Fibroblast of lung (primary cell): ENCODE measurements at places on chromosomes 3 and 15.

- no peaks in the 10 kb centered on the region for H3K27me3 ChIP-seq
- H3K4me3 ChIP-seq: no peak overlapping the region
- H3K36me3 ChIP-seq: no peaks in the 10 kb centered on the region
- no peaks in the 10 kb centered on the region for H3K4me1 ChIP-seq
- DNase-seq: no peak
Measured at GRCh38 chr15:28871168-28871567, 14.6 kb upstream of the APBA2 start.

GRCh38 chr3:46928282-46928681, 48.3 kb downstream of the CCDC12 start:
- no peaks in the 10 kb centered on the region for H3K27me3 ChIP-seq
- no peak for DNase-seq
- no peak overlapping the region for H3K27ac ChIP-seq
- peaks cover 13% of the 10 kb centered on the region for H3K36me3 ChIP-seq
- H3K4me3 ChIP-seq: no peak overlapping the region

GRCh38 chr3:135997554-135998320, 32.2 kb downstream of the PPP2R3A start:
- H3K27ac ChIP-seq: no peak overlapping the region
- no peak overlapping the region for H3K4me3 ChIP-seq
- no peak for DNase-seq
- H3K4me1 ChIP-seq: no peaks in the 10 kb centered on the region
- no peaks in the 10 kb centered on the region for H3K36me3 ChIP-seq
- H3K27me3 ChIP-seq: no peaks in the 10 kb centered on the region

DNA sequence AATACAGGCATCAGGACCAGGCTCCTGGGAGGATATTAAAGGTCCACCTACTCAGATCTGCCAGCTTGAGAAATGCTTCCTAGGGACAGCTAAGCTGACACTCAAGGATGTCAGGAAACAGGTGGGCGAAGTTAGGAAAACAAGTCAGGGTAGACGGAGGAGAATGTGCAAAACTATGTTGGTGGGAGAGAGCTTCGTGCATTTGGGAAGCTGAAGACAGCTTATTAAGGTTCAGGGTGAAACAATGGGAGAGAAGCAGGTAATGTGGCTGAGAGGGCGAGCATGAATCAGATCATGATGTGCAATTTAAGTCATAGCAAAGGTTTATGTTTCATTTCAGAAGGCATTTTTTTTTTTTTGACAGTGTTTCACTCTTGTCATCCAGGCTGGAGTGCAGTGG, 297.2 kb upstream of the ATP10A start:
- H3K27me3 ChIP-seq: no peaks in the 10 kb centered on the region
- H3K36me3 ChIP-seq: no peaks in the 10 kb centered on the region
- no peaks in the 10 kb centered on the region for H3K4me1 ChIP-seq
- no peak overlapping the region for H3K27ac ChIP-seq
- no peak overlapping the region for H3K4me3 ChIP-seq
- no peak for DNase-seq

GRCh38 chr3:119360736-119361462, 66.7 kb downstream of the ARHGAP31 start:
- H3K4me3 ChIP-seq: no peak overlapping the region
- H3K4me1 ChIP-seq: no peaks in the 10 kb centered on the region
- no peaks in the 10 kb centered on the region for H3K36me3 ChIP-seq
- no peak overlapping the region for H3K27ac ChIP-seq
- H3K27me3 ChIP-seq: no peaks in the 10 kb centered on the region
- DNase-seq: no peak

DNA sequence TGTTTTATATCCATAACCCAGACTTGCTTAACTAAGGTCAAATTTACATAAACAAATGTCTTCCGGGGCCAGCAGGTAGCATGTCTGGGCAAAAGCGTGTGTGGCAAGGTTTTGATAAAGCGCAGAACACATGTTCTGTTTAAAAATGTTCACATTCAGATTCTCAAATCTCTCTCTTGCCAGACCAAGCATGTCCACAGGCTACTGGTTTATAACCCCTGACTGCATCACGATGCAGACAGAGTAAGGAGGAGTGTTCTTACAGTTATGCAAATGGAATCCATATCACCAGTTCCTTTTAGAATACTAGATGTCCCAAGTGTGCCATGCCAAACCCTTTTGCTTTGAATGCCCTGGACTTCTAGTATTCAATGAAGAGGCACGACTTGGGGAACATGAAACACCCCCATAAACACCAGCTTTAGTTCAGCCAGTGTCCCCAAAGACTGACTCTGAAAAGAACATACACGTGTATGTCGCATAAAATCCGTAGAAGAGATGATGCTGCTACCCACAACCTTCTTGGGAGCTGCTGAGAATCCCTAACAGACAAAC, 412.0 kb downstream of the CNTN4 start:
- no peak overlapping the region for H3K27ac ChIP-seq
- DNase-seq: no peak
- H3K4me3 ChIP-seq: no peak overlapping the region
- no peaks in the 10 kb centered on the region for H3K27me3 ChIP-seq

DNA sequence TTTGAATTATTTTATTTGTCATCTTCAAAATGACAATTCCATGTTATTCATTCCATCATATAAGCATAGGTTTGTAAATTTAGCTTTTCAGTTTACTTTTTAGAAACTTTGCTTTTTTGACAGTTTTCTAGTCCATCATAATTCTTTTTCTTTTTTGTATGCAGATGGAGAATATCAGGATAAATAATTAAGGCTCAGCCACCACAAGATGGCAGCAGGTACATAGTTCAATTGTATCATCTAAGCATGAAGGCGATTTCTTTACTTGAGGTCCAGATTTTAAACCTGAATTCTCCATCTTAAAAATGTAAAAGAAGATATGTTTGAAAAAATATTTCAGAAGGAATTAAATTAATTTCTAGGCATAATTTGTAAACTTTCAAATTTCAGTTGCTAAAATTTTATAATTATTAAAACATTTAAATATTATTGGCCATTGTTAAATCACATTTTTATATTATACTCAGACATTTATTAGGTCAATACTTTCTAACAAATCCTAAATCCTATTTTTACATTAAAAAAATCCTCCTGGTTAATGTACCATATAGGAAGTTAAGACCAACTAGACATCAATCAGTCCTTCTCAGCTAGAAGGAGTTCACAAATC, 15.1 kb downstream of the PLSCR5 start:
- H3K36me3 ChIP-seq: no peaks in the 10 kb centered on the region
- H3K27me3 ChIP-seq: no peaks in the 10 kb centered on the region
- no peaks in the 10 kb centered on the region for H3K4me1 ChIP-seq
- no peak overlapping the region for H3K4me3 ChIP-seq

- H3K36me3 ChIP-seq: no peaks in the 10 kb centered on the region
- DNase-seq: no peak
- H3K4me1 ChIP-seq: no peaks in the 10 kb centered on the region
- H3K27ac ChIP-seq: no peak overlapping the region
- H3K27me3 ChIP-seq: no peaks in the 10 kb centered on the region
Measured at GRCh38 chr3:74331711-74332110, 282.7 kb downstream of the CNTN3 start.

- H3K4me3 ChIP-seq: no peak overlapping the region
- no peaks in the 10 kb centered on the region for H3K27me3 ChIP-seq
Measured at GRCh38 chr15:71591057-71591456, 219.3 kb upstream of the NR2E3 start.
